ENCODE measurements at places on chromosomes 4 and X.

GRCh38 chr4:41363384-41363981 lies 106.8 kb downstream of the UCHL1 start:
- DNase-seq: no peak

- no peak for DNase-seq
Measured at GRCh38 chrX:4670606-4671005, 957.2 kb upstream of the PRKX start.

- DNase-seq: no peak
Measured at GRCh38 chr4:12138488-12138887, 709.8 kb upstream of the HS3ST1 start.

- no peak for DNase-seq
Measured at GRCh38 chr4:142556570-142557238, 289.4 kb downstream of the INPP4B start.

- DNase-seq: no peak
Measured at GRCh38 chr4:42361456-42361855, 35.8 kb upstream of the SHISA3 start.

DNA sequence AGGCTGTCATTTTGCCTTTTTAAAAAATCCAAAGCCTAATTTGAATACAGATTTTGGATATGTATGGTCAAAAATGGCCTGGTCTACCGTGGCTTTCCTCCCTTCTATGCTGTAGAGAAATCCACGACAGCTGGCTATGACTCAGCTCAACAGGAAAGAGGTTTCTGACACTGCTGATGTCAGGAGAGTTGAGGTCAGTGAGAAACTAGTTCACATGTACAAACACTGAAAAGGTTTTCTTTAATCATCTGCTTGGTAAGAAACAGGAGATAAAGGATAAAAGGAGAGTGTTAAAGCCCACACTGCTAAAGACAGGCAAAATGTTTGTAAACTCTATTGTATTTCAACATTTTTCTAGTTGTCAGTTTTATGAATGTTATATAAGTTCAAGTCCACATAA lies 113.9 kb downstream of the NYX start:
- DNase-seq: no peak

DNA sequence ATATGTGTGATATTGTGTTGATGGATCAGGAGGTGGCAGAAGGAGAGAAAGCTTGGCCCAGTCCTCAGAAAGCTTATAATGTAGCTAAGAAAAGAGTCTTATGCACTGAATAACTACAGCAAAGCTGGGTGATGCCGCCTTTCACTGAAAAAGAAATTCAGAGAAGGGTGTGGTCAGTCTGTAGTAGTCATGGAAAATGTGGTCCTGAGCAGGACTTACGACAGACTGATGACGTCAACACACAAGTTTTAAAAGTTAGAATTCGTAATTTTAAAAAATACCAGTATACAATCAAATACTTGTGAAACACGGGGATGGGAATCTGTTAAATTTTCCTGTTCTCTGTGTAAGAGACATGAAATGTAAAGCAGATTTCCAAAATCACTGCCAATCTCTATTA lies 87.0 kb upstream of the RAPGEF2 start:
- no peak for DNase-seq

GRCh38 chrX:3621414-3621813 lies 92.0 kb downstream of the PRKX start:
- no peak for DNase-seq

GRCh38 chr4:152255437-152255836 lies 280.5 kb downstream of the FBXW7 start:
- DNase-seq: no peak

DNA sequence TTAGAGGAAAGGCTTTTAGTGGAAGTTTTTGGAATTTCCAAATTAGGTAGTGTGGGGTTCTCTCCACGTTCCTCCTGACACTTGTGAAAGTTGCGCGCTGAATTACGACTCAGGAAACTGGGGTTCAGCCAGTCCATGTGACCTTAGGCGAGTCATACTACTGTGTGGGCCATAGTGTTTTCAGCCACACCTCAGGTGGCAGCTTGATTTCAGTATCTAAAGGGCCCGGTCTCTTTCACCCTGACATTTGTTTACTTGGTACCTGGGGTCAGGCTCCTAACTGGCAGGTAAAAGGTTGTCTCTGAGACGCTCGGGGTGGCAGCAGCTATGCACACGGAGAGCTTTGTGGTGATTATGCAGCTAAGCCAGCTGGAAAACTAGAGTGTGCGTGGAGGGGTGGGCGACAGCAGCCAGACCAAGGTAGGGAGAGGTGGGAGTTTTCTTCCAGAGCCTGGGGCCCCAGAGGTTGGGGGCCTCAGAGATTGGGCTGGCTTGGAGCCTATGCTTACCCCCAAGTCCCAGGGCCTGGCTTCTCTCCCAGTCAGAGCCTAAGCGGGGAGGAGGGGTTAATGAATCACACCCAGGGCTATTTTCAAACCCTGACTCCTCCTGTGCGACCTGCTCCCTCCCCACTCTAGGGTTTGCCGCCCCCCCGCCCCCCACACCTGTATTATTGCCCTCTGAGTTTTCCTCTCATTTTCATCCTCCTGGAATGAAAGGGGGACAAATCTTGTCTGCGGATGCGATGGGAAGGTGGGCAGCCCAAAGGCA lies 47.2 kb downstream of the STARD8 start:
- no peak for DNase-seq

GRCh38 chr4:109027016-109027500 lies 264.2 kb upstream of the ETNPPL start:
- DNase-seq: no peak

- DNase-seq: peak; percentile 69
Measured at GRCh38 chrX:19332983-19333382, 10.7 kb upstream of the PDHA1 start.

- DNase-seq: no peak
Measured at GRCh38 chr4:54741202-54741601, 83.4 kb downstream of the KIT start.

DNA sequence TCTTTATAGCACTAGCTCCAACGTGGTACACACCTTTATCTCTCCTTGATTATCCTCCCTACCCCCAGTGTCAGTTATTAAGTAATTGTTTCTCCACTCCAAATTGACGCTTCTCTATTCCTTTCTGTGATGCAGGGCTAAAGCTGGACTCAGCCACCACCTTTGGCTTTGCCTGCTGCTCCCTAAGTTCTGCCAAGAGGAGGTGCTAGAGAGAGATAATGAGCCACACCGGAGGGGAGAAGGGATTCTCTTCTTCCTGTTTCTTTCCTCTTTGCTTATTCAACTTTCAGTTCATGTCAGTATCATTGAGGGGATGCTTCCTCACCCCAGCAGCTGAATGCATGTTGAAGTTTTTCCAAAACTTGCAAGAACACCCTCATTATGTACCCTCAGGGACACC lies 176.5 kb downstream of the GBA3 start:
- DNase-seq: no peak

DNA sequence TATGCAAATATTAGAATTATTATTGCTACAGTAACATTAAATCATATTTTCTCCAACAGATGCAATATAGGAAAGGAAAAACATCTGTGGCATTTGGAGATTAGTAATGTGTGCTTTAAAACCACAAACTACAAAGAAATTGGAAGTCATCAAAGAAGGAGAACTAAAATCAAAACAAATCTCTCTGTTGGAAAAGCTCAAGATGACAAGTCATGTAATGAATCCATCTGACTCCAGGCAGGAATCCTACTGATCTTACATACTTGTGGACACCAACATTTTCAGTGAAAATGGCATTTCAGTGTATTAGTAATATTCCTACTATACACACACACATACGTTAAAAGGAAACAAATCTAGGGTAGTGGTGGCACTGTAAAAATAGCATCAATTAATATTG lies 98.2 kb downstream of the SLC39A8 start:
- no peak for DNase-seq

- DNase-seq: peak; percentile 64
Measured at GRCh38 chr4:173413036-173413435, 14.1 kb upstream of the SCRG1 start.

- no peak for DNase-seq
Measured at GRCh38 chr4:110411574-110412011, 64.4 kb upstream of the ENPEP start.

DNA sequence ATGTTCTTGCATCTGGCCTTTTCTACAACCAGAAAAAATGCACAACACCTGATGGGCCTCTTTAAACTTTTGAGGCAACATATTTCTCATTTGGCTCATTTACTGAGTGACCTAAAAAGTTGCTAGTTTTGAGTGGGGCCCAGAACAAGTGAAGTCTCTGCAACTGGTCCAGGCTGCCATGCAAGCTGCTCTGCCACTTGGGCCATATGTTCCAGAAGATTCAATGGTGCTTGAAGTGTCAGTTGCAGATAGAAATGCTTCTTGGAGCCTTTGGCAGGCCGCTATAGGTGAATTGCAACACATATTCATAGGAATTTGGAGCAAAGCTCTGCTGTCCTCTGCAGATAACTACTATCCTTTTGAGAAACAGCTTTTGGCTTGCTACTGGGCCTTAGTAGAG lies 66.4 kb upstream of the RLIM start:
- DNase-seq: no peak

DNA sequence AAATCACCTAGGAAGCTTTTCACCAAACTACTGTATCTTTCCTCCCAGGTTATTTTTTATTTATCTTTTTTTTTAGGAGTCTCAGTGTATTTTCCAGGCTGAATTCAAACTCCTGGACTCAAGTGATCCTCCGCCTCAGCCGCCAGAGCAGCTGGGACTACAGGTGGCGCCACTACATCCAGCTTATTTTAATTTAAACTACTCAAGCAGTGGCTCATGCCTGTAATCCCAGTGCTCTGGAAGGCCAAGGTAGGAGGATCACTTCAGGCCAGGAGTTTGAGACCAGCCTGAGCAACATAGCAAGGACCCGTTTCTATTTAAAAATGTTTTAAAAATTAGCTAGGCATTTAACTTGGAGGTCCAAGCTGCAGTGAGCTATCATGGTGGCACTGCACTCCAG lies 37.8 kb downstream of the LEF1 start:
- DNase-seq: no peak

GRCh38 chr4:151690876-151691275 lies 69.9 kb downstream of the GATB start:
- peak; percentile 94 for DNase-seq

DNA sequence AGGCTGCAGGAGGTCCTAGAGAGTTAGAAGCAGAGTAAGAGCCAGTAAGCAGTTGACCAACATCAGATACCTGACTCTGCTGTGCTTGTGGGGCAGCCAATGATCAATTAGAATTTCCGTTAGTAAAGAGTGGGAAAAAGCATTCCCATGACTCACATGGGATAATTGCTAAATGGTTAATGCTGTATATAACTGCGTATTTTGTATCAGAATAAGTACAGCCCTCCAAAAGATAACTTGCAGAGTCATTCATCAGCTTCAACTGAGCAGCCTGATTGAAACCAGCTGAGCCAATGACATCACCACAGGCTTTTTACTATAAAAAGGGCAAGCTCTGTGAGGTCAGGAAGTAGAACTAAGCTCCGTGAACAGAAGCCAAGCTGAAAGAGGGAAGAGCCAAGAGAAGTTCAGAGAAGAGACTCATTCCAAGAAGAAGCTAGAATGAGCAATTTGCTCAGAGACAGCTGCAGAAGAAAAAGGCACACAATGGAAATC lies 67.9 kb downstream of the PPP3CA start:
- no peak for DNase-seq

GRCh38 chrX:46260499-46260898 lies 284.7 kb downstream of the ZNF674 start:
- no peak for DNase-seq

GRCh38 chr4:82555276-82555675 lies 6.5 kb downstream of the TMEM150C start:
- DNase-seq: peak; percentile 8

GRCh38 chr4:768076-768475 lies 57.9 kb downstream of the CPLX1 start:
- no peak for DNase-seq

DNA sequence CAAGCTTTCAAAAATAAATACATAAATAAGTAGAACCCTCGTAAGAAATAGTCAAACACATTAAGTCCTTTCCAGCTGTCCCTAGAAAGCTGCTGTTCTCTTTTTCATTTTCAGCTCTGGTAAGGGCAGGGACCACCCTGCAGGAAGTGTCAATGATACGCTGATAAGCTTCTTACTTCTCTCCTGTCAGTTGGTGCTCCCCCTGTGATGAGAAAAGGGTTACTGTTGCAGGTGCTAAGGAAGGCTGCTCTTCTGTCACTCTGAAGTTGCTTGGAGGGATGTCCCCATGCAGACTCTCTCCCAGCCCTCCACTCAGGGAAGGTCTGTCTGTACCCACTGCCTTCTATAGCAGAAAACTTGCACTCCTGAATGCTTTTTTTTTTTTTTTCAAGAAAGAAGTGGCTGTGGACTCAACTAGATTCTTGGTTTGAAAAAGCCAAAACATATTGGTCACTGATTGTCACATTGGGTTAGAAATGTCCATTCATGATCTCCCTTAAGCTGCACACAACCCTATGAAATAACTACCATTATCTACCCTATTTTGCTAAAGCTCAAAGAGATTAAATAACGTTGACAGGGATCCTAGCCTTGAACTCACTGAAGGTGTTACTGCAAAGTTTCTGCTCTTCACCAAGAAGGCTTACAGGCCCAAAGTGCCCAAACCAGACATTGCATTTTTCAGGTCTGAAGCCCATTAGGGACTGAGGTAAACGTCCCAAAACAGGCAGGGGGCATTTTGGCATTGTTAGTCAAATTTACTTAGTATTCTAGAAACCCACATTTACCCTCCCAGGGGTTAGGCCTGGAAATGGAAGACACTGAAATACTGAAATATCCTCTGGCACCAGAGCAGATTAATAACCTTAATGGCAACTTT lies 1.2 kb downstream of the CXCL3 start:
- no peak for DNase-seq

- no peak for DNase-seq
Measured at GRCh38 chr4:85703096-85703495, 228.1 kb downstream of the ARHGAP24 start.

DNA sequence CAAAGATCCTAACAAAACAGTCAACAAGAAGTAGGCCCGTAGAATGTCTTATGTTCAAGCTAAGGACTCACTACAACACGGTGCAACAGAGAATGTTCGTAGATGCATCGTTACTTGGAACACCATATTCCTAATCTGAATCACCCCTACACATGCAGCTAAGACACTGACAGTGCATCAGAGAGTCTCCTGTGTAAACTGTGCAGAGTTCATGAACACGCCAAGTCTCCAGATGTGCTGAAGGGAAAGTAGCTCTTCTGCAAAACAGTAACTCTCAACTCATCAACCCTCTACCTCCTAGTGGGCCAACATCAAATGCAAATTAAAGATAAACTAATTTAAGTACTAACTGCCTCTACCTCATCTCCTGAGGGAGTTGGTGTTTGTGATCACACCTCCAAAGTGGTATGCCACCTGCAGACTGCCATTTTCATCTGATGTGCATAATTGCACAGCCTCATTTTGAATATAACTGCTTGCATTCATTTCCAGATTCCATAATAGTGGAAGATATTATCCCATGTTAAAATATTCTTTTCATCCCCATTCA lies 73.5 kb downstream of the MOSPD2 start:
- DNase-seq: no peak

DNA sequence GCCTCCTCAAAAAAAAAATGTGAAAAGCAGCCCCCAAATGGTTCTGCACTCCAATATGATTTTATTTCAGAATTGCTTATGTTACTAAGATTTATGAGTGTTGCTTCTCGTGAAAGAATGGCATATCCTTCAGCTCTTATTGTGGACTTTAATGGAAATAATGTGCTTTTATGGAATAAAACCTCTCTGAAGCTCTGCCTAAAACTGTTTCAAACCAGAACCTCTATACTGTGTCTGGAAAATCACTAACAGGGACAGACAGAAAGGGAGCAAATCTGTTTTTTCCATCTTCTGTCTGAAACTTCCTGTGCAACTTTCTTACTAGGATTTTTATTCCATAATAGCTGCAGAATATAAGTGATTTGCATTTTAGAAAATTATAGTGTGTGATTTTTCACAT lies 493.1 kb downstream of the ANKRD50 start:
- no peak for DNase-seq

Measured in G401 (cell line).